ENCODE measurements at places on chromosomes 2 and 18. TPM values are rescaled to one million over a fixed set of nuclear protein-coding genes. Genes with fewer than 3 reads are reported as not detected.

TMEM169 gene
- 3.2 TPM for total RNA-seq

MYO5B gene
- 26.8 TPM for total RNA-seq

XDH gene
- total RNA-seq, result 4.6 TPM

VSNL1 gene
- 21.7 TPM for total RNA-seq

SDC1 gene
- total RNA-seq, result 909 TPM

SLC20A1 gene
- 56.9 TPM for total RNA-seq

SCYGR4 gene
- not detected for total RNA-seq
